Spleen (tissue), 13 donors: ENCODE measurements at places on chromosomes 5 and 9.
A peak's percentile ranks its signal among the peaks of the same experiment; 100 is the strongest.

GRCh38 chr5:150734579-150735384, 24.0 kb downstream of the DCTN4 start:
- peak overlapping the region; percentile 10 for H3K4me3 ChIP-seq
- H3K4me1 ChIP-seq: peaks cover 20% of the 10 kb centered on the region
- peaks cover 83% of the 10 kb centered on the region for H3K36me3 ChIP-seq
- H3K27ac ChIP-seq: peak overlapping the region; percentile 83
- no peaks in the 10 kb centered on the region for H3K27me3 ChIP-seq

GRCh38 chr9:131875828-131876485, 136.1 kb upstream of the RAPGEF1 start:
- peak; percentile 36 for DNase-seq
- H3K27me3 ChIP-seq: no peaks in the 10 kb centered on the region
- H3K4me1 ChIP-seq: peaks cover 1% of the 10 kb centered on the region
- no peak overlapping the region for H3K4me3 ChIP-seq

DNA sequence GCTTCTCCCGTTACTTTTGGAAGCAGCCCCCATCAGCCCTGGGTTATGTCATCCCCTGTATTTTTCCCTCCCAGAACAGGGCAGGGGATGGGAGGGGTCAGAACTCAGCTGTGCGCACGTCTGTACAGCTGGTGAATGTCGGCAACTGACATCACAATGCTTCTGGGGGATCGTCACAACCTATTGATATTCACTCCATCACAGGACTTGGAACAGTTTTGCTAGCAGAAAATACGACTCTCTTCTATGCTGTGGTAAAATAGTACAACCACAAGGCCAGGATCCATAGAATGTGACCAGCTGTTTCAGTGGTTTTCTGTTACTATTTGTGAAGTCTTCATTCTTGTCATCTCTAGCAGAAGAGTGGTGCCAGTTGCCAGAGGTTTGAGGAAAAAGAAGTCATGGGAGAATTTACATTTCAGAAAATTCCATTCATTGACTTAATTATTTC, 77.1 kb upstream of the KLF4 start:
- no peaks in the 10 kb centered on the region for H3K27me3 ChIP-seq
- DNase-seq: no peak

GRCh38 chr9:134396825-134397224, 70.6 kb downstream of the RXRA start:
- H3K27ac ChIP-seq: peak overlapping the region; percentile 86
- no peaks in the 10 kb centered on the region for H3K27me3 ChIP-seq
- DNase-seq: peak; percentile 92
- H3K4me3 ChIP-seq: peak overlapping the region; percentile 20

- H3K4me1 ChIP-seq: peaks cover 77% of the 10 kb centered on the region
- H3K27ac ChIP-seq: no peak overlapping the region
- no peak overlapping the region for H3K4me3 ChIP-seq
- no peaks in the 10 kb centered on the region for H3K27me3 ChIP-seq
- no peak for DNase-seq
- H3K36me3 ChIP-seq: no peaks in the 10 kb centered on the region
Observed at GRCh38 chr5:169652057-169652456, 15.0 kb downstream of the DOCK2 start.

DNA sequence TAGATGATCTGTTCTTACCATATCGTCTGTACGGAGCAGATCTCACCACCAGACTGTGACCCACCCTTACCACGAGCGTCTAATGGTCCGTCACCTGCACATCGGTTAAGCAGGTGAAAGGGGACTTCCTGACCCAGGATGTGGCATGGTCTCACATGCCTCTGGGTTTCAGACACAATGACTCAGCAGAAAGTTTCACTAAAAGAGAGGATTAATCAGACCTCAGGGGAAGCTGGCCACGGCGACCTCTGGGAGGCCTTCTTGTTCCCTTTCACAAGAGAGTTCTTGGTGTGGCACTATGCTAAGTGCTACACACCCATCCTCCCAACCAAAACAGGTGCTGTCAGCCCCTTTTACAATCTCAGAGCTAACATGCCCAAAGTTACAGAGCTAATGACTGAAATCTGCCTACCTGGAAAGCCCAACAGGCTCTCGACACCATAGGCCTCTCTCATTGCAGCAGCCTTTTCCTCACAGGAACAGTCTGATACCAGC, 41.6 kb downstream of the ADAMTS12 start:
- no peaks in the 10 kb centered on the region for H3K4me1 ChIP-seq
- DNase-seq: no peak
- no peaks in the 10 kb centered on the region for H3K27me3 ChIP-seq

DNA sequence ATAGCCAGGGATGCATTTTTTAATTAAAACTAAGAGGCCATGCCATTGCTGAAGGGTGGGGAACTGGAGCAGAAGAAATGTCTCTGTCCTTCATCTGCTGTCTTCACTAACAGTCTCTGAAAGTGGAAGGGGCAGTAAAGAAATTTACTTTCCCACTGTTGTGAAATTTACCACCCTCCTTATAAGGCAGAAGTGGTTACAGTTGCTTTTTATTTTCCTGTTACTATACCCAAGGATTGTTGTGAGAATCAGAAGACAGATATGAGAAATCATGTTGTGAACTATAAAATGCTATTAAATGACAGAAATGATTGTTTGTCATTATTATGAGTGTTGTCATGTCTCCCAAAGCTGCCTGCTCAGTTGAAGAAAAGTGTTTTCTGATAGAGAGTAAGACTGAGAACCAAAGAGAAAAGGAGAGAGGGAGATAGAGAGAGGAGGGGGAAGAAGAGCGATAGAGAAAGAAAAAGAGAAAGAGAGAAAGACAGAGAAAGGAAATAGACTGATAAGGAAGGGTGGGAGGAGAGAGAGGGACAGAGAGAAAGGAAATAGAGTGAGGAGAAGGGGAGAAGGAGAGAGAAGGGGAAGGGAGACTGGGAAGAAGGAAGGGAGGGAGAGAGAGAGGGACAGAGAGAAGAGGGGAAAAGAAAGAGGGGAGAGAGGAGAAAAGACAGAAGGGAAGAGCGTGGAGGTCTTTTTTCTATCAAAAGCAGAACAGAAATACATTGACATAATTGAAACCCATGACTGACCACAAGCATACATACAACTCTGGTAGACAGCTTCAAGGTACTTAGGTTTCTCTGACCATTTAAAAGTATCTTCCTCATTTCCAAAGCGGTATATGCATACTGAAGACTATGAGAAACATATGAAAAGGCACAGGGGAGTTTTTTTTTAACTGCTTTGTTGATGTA, 22.5 kb downstream of the SEC61B start:
- H3K36me3 ChIP-seq: no peaks in the 10 kb centered on the region
- H3K4me3 ChIP-seq: no peak overlapping the region
- no peaks in the 10 kb centered on the region for H3K27me3 ChIP-seq
- DNase-seq: no peak
- peaks cover 15% of the 10 kb centered on the region for H3K4me1 ChIP-seq
